ENCODE measurements at places on chromosomes 1 and 21.
A peak's percentile ranks its signal among the peaks of the same experiment; 100 is the strongest.

DNA sequence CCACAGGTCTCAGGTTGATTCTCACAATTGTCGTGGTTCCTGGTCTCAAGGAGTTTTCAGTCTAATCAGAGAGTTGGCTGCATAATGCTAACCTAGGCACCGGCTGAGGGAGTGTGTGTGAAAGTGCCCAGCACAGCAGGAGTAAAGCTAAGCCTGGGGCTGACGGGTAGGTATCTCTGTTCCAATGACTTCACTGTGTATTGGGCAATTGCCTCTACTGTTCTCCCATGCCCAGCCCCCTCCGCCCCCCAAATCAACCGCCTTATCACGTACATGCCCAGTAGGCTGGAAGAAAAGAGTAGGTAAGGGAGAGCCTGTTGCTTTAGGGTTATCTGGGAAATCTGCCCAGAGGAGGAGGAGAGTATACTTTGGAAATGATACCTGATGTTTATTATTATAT lies 54.7 kb downstream of the MRPS6 start:
- H3K36me3 ChIP-seq = no peaks in the 10 kb centered on the region
- peaks cover 31% of the 10 kb centered on the region for H3K4me1 ChIP-seq
- DNase-seq = no peak

DNA sequence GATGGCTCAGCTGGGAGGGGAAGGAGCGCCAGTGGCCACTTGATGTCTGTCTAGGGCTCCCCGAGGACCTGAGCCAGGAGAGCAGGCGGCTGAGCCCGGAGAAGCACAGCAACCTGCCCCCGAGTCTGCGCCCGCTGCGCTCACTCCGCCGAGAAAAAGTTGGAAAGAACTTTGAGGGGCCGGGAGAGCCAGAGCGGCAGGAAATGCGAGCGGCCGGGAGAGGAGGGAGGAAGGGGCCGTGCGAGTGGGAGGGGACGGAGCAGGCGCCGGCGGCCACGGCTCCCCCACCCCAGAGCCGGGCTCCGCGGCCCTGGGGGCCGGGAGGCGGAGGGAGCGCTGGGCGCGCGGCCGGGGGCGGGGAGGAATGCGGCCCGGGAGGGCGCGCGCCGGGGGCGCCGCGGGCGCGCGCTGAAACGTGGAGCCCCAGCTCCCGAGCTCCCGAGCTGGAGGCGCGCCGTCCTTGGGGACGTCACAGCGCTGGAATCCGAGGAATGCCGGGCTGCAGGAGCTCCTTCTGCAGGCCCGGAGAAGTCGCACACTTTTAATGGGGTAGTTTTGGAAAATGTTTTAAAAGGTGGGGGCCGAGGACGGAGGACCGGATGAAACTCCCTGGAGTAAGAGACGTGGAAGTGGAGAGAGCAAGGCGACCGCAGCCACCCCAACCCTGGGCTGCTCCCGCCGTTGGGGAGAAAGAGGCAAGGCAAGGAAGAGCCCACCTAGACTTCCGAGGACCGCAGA lies at the start of gene PTPN14:
PTPN14 (minus strand) TSS at position 167 of the 738 bp plus-strand sequence. CDS start 86,799 bp downstream, outside the sequence.
- H3K27ac ChIP-seq = peak within 1 kb of the TSS; percentile 90
- peaks cover 28% of the 10 kb centered on the region for H3K4me1 ChIP-seq
- peak; percentile 87 for DNase-seq
- H3K36me3 ChIP-seq = no peaks in the 10 kb centered on the region
- H3K4me3 ChIP-seq = peak within 1 kb of the TSS; percentile 68

DNA sequence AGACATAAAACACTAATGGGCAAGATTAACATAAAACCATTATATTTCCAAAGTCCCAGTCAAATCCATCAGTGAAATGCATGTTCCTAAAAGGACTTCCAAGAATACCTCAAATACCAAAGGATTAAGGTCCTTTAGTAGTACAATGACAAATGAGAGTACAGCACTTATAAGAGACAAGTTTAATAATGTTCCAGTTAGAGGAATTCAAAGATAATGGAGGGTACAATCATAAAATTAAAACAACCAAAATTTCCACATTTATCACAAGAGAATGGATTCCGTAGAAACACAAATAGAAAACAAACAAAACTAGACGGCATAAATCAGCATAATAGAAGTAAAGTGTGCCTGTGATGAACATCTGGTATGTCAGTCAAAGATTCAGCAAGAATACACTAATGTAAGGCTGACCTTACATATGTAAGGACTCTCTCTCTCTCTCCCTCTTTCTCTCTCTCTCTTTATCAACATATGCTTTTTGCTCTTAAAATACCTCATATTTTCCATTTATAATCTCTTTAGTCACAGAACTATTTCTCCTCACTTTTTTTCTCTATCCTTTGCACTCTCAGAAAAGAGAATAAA lies 32.8 kb upstream of the C1orf53 start:
- H3K27ac ChIP-seq = no peak overlapping the region
- no peak overlapping the region for H3K4me3 ChIP-seq
- no peaks in the 10 kb centered on the region for H3K4me1 ChIP-seq

GRCh38 chr1:6081901-6082300 lies 36.2 kb downstream of the KCNAB2 start:
- no peaks in the 10 kb centered on the region for H3K4me1 ChIP-seq
- H3K27ac ChIP-seq = no peak overlapping the region
- DNase-seq = no peak
- H3K4me3 ChIP-seq = no peak overlapping the region
- no peaks in the 10 kb centered on the region for H3K36me3 ChIP-seq

- no peak overlapping the region for H3K27ac ChIP-seq
- H3K27me3 ChIP-seq = no peaks in the 10 kb centered on the region
- DNase-seq = no peak
These were observed 41.5 kb downstream of the LHX9 start for GRCh38 chr1:197958438-197959305.

DNA sequence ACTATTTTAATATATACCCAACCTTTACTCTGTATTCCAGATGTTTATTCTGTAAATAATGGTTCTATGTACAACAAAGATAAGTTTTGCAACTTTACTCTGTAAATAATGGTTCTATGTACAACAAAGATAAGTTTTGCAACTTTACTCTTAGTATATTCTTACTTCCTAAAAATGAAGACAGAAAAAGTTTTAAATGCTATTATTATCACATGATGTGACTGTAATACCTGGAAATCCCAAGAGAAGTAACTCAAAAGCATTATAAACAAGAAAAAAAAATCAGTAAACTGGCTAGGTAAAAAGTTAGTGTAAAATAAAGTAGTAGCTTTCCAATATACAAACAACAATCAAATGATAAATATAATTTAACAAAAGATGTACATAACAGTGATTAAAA lies 18.5 kb upstream of the EXO1 start:
- H3K36me3 ChIP-seq = no peaks in the 10 kb centered on the region
- no peaks in the 10 kb centered on the region for H3K4me1 ChIP-seq
- H3K27ac ChIP-seq = no peak overlapping the region
- DNase-seq = no peak

GRCh38 chr1:114270282-114270681 lies 116.6 kb upstream of the SYT6 start:
- no peaks in the 10 kb centered on the region for H3K4me1 ChIP-seq
- no peak overlapping the region for H3K4me3 ChIP-seq
- H3K36me3 ChIP-seq = no peaks in the 10 kb centered on the region
- H3K27me3 ChIP-seq = no peaks in the 10 kb centered on the region
- no peak overlapping the region for H3K27ac ChIP-seq

GRCh38 chr1:234040446-234041317 lies 136.2 kb downstream of the SLC35F3 start:
- no peaks in the 10 kb centered on the region for H3K36me3 ChIP-seq
- H3K4me1 ChIP-seq = no peaks in the 10 kb centered on the region
- no peaks in the 10 kb centered on the region for H3K27me3 ChIP-seq
- H3K27ac ChIP-seq = no peak overlapping the region
- DNase-seq = no peak

- H3K27ac ChIP-seq = peak overlapping the region; percentile 34
- no peaks in the 10 kb centered on the region for H3K27me3 ChIP-seq
- no peaks in the 10 kb centered on the region for H3K36me3 ChIP-seq
- H3K4me3 ChIP-seq = no peak overlapping the region
- DNase-seq = peak; percentile 62
These were observed 99.4 kb upstream of the JUN start for GRCh38 chr1:58883037-58883887.

- no peaks in the 10 kb centered on the region for H3K4me1 ChIP-seq
- no peaks in the 10 kb centered on the region for H3K36me3 ChIP-seq
- H3K27ac ChIP-seq = no peak overlapping the region
- no peak overlapping the region for H3K4me3 ChIP-seq
- no peak for DNase-seq
- no peaks in the 10 kb centered on the region for H3K27me3 ChIP-seq
These were observed 1.0 kb downstream of the TMEM61 start for GRCh38 chr1:54981466-54981865.

DNA sequence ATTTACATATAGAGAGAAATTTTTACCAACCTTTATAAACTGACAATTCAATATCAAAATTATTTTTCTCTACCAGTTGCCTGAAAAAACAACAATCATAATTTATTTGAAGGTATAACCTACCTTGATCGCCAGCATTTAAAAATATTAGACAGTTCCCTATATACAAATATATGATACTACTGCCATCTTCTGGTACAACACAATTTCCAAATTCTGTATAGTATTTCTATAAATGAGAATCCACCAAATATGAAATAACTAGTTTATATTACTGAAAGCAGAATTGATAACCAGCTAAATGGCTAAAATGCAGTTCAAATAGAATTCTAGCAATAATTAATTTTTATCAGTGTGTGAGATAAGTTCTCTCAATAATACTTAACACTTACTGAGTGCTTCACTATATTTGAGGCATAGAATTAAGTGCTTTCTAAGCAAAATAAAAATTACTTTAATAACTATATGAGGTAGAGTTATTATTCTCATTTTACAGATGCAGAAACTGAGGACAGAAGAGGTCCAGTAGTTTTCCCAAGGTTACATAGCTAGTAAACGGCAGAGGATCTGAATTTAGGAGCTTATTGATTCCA lies 75.6 kb downstream of the PIGK start:
- H3K27me3 ChIP-seq = no peaks in the 10 kb centered on the region
- H3K4me3 ChIP-seq = no peak overlapping the region
- no peak overlapping the region for H3K27ac ChIP-seq
- H3K36me3 ChIP-seq = no peaks in the 10 kb centered on the region
- no peaks in the 10 kb centered on the region for H3K4me1 ChIP-seq

GRCh38 chr1:200894712-200895442 lies at the start of gene INAVA:
Gene INAVA, plus strand, starts transcription at chr1:200894900. Its CDS starts 3,501 bp downstream, at chr1:200898401.
- DNase-seq = peak; percentile 78
- H3K4me1 ChIP-seq = no peaks in the 10 kb centered on the region
- no peaks in the 10 kb centered on the region for H3K36me3 ChIP-seq
- H3K27me3 ChIP-seq = no peaks in the 10 kb centered on the region
- H3K4me3 ChIP-seq = no peak within 1 kb of the TSS

GRCh38 chr1:32448773-32449456 lies 16.0 kb upstream of the ZBTB8B start:
- no peak overlapping the region for H3K4me3 ChIP-seq
- DNase-seq = no peak
- no peaks in the 10 kb centered on the region for H3K27me3 ChIP-seq
- H3K27ac ChIP-seq = no peak overlapping the region
- no peaks in the 10 kb centered on the region for H3K36me3 ChIP-seq

DNA sequence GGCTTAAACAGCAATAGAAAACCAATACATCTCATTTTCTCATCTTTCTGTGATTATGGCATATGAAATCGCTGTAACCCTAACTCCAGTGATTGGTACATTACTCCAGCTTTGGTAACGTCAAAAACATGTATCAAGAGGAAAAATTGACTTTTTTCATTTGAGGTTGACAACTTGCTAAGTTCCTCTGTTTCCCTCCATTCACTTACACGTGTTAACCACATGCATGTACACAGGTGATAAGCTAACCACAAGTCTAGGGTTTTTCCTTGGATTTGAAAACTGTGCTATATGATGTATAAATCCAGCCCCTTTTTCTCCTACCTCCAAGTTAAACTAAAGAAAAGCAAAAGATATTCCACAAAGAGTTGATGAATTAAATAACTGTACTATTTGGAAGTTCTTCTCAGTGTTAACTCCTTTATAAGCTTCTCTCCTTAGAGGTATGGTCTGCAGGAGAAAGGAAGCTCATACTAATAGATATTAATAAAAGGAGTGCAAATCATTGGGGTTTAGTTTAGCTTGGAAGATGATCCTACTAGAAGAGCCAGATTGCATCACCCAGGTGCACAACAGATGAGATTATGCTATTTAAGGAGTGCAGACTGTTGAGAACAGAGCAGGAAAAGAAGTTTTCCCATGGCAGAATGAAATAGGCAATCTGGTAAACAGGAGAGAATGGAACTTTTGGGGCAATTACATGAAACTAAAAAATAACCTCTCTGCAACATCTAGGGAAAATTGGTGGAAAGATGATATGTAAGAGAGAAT lies 277.9 kb downstream of the GRIK1 start:
- no peaks in the 10 kb centered on the region for H3K27me3 ChIP-seq
- H3K4me3 ChIP-seq = no peak overlapping the region
- peaks cover 9% of the 10 kb centered on the region for H3K4me1 ChIP-seq

GRCh38 chr1:43435146-43436145 lies 18.3 kb downstream of the HYI start:
- no peaks in the 10 kb centered on the region for H3K4me1 ChIP-seq
- H3K36me3 ChIP-seq = peaks cover 57% of the 10 kb centered on the region
- no peak overlapping the region for H3K27ac ChIP-seq
- no peak overlapping the region for H3K4me3 ChIP-seq

GRCh38 chr1:237470712-237471338 lies 419.9 kb downstream of the ZP4 start:
- DNase-seq = peak; percentile 77
- no peaks in the 10 kb centered on the region for H3K4me1 ChIP-seq
- H3K4me3 ChIP-seq = peak overlapping the region; percentile 1
- H3K27ac ChIP-seq = no peak overlapping the region
- no peaks in the 10 kb centered on the region for H3K27me3 ChIP-seq

Measured in pancreas (tissue), 10 donors.